ENCODE measurements at places on chromosomes 5 and 9.

GRCh38 chr9:21504894-21505293 lies 22.8 kb upstream of the IFNE start:
- DNase-seq = no peak

- peak; percentile 68 for DNase-seq
Measured at GRCh38 chr9:74887041-74887980, at the start of gene TRPM6. TRPM6 (minus strand) TSS chr9:74887921; CDS start chr9:74887856, 65 bp downstream.

- DNase-seq = no peak
Measured at GRCh38 chr9:18604767-18605730, 131.1 kb downstream of the ADAMTSL1 start.

DNA sequence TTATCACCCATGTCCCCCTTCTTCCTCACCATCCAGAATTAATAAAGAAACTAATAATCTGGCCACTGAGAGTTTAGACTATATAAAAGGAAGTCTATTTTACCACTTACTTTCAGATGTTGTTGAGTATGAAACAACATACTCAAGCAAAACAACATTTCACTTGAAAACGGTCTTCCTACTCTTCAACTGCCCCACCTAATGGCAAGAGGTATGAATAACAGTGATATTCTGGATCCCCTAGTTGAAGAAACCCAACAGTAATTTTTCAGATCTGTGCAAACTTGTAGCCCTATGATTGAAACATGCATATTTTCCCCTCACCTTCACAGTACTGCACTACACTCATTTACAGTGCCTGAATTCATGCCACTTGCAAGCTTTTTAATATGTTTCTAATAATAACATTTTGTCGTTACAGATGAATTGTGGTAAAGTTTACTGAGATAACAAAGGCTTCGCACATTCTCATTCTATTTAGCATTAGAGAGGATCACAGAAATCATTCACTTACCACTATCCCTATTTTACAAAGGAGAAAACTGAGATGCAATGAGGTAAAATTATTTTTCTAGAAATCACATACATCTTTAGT lies 267.9 kb upstream of the PDE4D start:
- DNase-seq = peak; percentile 18

DNA sequence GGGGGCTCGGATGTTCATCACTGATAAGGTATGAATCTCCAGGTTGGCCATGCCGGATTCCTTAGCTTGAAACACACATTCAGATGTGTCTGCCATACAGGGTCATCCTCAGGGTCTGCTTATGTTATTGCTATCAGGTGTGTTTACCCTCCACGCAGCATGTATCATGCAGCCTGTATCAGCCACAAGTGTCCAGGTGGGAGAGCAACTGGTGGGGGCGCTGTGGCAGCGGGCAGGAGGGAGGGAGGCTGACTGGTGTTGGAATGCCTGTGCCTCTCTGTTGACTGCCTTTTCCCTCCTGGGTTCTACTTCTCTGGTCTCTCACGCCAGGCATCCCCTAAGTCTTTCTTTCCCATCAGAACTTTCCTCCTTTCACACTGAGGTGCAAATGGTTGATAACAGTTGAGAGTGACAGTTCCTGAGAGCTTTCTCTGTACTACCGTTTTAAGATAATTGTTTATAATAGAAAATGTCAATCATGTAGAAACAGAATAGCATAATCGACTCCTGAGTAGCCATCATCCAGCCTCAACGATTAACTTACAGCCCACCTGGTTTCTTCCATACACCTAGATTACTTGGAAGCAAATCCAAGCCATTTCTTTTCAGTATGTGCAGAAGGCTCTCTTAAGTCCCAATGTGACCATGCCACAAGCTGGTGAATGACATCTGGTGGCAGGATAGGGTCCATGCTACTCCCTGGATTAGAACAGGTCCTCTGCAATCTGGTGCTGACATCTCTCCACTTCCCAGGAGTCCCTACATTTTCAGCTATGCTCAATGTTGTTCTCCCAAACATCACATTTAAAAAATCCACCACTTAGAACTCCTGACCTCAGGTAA lies 86.6 kb downstream of the ACER2 start:
- no peak for DNase-seq

DNA sequence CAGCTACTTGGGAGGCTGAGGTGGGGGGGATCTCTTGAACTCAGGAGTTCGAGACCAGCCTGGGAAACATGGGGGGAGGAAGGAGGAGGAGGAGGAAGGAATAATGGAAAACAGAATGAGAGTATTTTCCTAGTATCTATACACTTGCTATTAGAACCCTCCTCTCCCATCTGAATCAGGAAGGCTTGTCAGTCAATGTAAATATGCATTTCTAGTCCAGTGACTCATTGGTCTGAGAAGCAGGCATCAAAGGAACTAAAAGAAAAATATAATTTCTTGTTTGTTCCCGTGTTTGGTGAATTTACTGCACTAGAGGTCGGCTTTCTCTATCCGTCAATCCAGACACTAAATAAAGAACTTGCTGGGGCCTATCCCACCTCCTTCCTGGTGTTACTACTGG lies 88.6 kb downstream of the AGTPBP1 start:
- DNase-seq = no peak

DNA sequence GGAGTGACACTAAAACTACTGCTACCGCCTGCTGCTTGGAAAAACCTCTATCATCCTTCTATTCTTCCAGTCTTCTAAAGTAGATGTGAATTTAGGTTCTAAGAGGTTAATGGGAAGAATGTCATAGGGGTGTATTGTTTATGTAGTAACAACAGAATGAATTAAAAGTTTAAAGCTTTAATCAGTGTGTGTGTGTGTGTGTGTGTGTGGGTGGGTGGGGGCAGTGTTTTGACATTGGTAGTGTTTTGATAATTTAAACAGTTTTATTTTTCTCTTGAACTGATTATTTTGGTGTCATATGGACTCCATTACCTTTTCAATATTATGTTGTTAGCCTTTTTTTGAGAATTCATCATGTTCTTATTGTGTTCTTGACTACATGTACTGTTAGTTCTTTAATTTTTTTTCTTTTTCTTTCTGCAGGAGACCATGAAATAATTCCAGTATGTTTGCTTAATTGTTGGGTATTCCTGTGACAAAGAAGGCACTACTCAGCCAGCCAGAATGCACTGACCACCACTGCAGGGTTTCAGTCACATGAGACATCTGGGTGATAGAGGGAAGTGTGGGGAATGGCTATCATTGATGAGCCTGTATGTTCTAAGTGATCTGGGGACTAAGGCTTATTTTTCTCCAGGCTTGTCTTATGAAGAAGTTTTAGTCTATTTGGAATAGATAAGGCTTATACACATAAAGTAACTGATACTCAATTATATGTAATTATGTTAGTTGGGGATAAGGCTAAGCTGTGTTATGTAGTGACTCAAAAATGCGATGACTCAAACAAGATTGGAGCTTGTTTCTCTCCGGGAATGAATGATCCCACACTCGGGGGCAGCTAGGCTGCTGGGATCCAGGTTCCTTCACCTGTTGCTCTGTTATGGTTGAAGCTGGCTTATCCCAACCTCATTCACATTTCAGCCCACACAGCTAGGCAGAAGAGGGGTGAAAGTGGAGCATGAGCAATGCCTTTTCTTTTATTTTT lies 50.2 kb upstream of the ACTBL2 start:
- no peak for DNase-seq

GRCh38 chr5:125199968-125200865 lies 453.8 kb upstream of the ZNF608 start:
- peak; percentile 75 for DNase-seq

GRCh38 chr9:121300283-121301119 lies 32.5 kb downstream of the GSN start:
- no peak for DNase-seq

DNA sequence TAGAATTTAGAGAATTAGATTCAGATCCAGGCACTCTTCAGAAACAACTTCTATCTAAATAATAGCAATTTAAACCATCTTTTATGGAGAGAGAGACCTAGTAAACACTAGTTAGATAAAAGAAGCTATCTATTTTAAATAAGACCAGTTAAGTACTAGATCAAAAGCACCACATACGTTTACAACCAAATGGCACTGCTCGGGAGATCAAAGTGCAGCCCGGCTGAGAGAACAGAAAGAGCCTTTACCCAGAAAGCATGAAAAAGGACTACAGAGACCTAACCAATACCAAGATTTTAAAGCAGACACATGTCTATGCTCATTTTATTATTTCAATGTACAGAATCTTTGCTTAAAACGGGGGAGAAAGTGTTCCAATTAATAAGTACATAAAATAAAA lies 30.8 kb downstream of the LIX1 start:
- DNase-seq = no peak
